ENCODE measurements at places on chromosomes 5 and 9.

DNA sequence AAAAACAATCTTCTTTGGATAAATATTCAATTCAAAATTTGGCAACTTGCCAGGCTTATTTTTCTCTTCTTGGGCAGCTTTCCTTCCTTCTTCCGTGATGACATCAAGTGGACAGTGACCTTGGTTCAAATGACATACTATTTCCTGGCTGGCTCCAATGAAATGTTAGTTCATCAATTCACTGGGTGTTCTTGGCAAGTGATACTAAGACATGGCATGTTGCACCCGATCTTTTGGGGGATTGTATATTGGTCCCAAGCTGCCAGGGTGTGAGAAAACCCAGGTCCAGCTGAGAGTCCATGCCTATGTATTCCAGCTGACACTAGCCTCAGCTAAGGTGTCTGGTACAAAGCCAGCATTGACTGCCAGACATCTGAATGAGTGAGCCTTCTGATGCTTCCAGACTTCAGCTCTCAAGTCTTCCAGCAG is 252.9 kb downstream of the MAT2B start:
- DNase-seq = no peak

DNA sequence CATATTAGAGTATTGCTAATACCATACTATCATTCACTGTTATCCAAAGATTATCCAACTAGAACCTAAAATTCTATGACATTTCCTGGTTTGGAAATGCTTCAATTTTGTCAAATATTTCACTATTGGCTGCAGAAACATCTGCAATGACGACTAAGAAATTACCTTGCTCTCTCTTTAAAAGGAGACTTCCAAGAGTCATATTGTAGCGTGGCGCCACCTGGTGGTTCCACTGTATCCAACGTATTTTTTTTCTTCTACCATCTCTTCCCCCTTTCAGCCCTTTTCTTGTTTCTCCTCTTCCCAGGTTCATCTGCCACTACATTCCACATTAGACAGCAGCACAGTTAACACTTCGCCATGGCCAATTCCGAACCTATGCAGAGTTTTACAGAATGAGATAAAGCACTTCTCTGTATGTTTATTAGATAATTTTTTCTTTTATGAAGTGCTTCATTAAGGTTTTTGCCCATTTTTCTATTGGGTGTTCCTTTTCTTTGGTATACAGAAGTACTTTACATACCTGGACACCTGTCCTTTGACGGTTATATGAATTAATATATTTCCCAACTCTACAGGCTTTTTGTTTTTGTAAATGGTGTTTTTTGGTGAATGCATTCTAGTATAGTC is 153.5 kb downstream of the CDC42SE2 start:
- DNase-seq = peak; percentile 77

GRCh38 chr9:96129747-96130146 is 172.2 kb downstream of the HSD17B3 start:
- DNase-seq = no peak

DNA sequence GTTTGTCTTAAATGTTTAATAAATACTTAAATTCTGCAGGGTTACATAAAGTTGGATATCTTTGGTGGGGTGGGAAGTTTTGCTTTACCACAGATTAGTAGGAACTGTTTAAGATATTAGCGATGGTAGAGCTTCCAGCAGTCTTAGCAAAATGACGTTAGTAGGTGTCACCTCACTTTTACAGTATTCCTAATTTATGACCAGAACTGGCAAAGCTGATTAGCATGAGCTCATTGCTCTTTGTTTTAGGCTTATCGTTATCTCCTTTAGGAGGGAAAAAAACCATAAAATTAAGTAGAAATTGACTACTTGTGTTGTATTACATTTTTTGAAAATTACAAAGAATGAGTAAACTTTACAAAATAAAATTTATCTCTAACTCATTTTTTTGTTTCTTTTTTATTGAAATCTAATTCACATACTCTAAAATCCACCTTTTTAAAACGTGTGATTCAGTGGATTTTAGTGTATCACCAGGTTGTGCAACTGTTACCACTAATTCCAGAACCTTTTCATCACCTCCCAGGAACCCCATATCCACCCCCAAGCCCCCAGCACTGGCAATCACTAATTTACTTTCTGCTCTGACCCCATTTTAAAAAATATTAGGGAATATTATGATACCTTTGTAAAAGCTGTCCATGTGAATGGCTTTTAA is 129.5 kb downstream of the TRIO start:
- DNase-seq = no peak

DNA sequence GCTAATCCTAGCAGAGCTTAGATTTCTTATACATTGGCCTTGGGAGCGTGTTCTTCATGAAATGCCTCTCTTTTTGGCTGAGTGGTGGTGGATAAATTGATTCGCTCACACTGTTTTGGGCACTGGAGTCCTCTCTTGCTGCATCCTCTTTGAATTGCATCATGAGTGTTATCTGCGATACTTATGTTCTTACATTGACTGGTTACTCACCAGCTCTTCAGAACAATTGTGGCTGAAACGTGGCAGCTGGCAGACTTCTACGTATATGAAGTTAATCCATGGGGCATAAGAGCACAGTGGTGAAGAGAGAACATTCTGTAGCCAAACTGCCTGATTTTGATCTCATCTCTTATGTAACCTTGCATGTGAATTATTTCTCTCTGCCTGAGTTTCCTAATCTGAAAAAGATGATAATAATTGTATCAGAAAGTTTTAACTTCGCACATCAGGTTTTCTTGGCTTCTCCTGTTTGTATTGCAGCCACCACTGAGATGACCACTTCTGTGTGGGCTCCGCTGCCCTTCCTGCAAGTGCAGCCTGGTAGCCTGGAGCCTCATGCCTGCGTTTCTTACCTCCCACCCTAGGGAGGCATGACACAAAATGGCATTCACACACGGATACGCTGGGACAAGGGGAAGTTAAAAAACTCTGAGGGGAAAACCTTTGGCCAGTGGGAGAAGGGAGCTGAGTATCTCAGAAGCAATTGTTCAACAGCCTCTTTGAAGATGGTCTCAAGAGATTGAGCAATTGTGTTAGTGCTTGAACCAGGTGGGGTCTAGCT is 295.2 kb downstream of the ARHGAP26 start:
- DNase-seq = no peak

GRCh38 chr5:5711112-5711511 is 288.6 kb downstream of the ICE1 start:
- DNase-seq = no peak

DNA sequence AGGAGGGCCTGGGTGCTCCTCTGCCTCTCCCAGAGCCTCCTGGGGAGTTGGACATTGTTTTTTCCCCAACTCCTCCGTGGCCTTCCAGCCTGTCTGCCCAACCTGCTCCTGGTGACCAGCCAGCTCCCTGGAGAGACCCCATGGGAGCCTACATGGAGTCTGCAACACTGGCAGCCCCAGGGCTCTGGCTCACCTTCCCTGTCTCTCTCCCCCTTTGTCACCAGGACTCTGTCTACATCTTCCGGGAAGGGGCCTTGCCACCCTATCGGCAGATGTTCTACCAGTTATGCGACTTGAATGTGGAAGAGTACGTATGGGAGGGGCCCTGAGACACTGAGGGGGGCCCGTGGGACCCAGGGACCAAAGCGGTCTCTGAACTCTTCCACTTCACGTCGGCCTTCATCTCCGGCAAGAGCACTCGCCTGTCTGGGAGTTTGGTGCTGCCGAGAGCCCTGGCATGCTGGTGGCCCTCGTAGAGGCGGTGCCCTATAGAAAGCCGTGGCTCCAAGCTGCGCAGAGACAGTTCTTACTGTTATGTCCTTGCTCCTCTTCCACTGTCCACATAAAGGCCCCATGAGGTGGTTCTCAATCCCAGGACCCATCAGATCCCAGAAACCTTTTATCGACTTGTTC is 5.9 kb upstream of the CEL start:
- DNase-seq = no peak

- no peak for DNase-seq
Observed at GRCh38 chr9:18071651-18072060, 402.3 kb upstream of the ADAMTSL1 start.

GRCh38 chr5:143758750-143759149 is 53.2 kb upstream of the HMHB1 start:
- no peak for DNase-seq

- no peak for DNase-seq
Observed at GRCh38 chr5:143230676-143230996, 172.8 kb downstream of the NR3C1 start.

- no peak for DNase-seq
Observed at GRCh38 chr5:10374046-10375022, 20.8 kb downstream of the MARCHF6 start.

DNA sequence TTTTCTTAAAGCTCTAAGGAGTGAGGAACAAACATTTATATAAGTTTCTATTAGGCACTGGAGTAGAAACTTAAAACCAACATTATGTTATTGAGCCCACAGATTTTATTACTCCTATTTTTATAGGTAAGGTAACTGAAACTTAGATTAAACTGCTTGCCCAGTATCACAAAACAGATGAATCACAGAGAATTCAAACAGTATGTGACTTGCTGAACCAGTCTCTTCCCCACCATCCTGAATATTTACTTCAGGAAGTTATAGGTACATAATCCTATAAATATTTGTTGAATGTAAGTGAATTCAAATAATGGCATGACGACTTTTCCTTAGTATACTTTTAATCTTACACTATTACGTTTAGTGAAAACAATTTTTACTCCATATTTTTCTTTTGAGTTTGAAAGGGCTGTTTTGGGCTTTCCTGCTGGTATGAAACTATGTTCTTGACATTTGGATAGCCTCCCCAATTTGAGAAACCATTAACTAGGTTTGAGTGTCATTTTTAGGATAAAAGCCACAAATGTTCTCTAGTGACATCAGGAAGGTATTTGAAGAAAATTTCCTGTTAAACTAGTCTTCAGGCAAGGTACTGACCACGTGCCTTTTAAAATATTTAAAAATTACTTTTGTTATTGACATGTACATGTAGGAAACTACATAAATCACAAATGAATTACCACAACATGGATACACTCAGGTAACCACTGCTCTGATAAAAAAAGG is 39.3 kb downstream of the PRRC1 start:
- no peak for DNase-seq

DNA sequence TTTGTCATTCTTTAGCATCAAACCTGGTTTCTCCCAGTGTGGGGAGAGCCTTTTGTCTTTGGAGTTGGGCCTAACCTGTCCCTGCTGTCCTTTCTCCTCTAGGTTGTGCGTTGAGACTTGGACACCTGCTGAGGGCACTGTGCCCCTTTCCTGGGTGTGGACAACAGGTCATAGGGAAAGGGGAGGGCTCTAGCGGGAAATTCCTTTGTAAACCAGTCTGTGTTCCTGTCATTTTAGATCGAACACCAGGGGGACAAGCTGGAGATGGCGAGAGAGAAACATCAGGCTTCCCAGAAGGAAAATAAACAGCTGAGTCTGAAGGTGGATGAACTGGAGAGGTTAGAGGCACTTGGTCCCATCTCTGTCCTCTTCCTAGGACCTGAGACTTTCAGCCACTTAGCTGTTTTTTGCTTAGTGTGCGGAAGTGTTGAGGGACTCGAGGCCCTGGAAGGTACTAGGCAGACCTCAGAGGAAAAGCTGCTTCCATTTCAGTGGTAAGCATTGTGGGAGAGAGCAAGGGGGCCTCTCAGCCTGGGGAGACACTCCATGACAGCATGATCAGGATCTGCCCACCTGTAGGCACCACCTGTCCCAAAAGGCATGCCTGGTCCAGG is 8.6 kb upstream of the GLE1 start:
- DNase-seq = no peak

DNA sequence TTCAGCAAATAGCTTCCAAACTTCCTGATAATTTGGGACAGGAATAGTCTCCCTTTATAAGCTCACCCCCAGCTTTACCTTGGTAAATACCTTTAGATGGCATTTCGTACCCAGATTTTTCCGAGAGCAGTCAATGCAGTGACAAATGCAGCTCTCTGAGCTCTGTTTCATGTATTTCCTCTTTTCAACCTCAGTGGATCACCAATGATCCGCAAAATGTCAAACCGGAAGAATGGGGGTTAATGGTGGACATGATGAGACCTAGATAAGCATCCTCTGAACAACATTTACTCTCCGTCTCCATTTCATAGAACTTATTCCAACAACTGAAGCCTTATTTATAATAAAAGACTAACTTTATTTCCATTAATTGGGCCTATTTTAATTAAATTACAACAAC is 227.3 kb downstream of the MCTP1 start:
- DNase-seq = no peak

- peak; percentile 41 for DNase-seq
Observed at GRCh38 chr5:67221487-67222242, 25.1 kb upstream of the CD180 start.

- no peak for DNase-seq
Observed at GRCh38 chr9:104177003-104177611, 83.0 kb downstream of the SMC2 start.

DNA sequence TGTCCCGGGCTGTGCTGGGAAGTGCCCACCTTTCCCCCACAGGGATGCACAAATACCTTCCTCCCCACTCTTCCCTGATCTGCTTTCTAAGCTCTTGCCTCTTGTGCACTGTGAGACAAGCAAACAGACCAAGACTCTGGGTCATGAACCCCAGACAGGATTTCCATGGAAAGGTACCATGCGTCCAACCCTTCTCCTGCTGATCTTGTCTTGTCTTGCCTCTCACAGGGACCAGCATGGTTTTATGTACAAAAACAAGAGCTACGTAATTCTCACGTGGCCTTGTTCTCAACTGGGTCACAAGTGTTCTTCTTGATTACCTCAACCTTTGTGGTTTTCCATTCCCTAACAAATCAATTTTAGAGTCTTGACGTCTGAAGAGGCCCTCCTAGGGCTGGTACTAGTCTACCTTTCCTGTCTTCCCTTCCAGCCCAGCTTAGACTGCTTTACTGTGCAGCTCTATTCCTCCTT is 176.5 kb upstream of the MAP3K1 start:
- no peak for DNase-seq

DNA sequence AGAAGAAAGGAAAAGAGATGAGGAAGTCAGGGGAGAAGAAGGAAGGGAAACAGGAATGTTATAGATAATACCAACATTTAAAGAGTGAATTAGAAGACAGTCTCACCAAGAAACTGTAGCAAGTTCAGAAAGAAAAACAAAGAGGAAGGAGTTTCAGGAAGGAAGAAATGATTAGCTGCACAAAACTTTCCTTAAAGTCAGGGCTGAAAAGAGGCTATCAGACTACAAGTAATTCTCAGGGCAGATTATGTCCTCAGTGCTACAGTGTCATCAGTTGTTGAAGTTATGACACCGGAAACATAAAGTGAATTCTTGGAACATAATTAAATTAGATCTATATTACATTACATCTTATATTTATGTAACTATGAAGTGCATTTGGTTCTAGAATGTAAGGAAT is 226.9 kb downstream of the ARRDC3 start:
- DNase-seq = no peak

GRCh38 chr9:87395804-87396479 is 101.7 kb upstream of the DAPK1 start:
- DNase-seq = no peak

- DNase-seq = peak; percentile 15
Observed at GRCh38 chr5:80481019-80481893, 6.6 kb upstream of the FAM151B start.

GRCh38 chr5:11164531-11165294 is 403.7 kb upstream of the DAP start:
- DNase-seq = no peak

Measured in stimulated activated CD4-positive, alpha-beta T cell treated with anti-CD3 and anti-CD28 coated beads, Interleukin-4, amount 100 ng/mL, for 48 hours (primary cell).